Fibroblast of skin of right quadriceps (primary cell): ENCODE measurements at places on chromosomes 6 and 20.
A peak's percentile ranks its signal among the peaks of the same experiment; 100 is the strongest.

DNA sequence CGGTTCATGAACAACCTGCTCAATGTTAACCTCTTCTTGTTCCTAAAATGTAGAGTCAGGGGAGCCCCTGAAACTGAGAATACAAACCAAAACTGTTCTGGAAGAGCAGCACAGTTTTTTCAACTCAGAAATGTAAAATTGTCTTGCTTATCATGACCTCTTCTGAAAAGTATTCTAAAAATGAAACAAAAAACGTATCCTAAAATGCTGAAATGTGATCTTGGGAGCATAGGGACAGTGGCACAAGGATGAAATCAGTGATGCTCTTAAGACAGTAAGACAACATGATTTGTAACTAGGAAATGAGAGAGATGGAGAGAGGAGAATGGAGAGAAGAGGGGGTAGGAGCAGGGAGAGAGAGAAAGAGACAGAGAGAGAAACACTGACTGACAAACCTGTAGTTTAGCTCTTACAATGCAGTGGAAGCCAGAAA, 27.5 kb downstream of the NCOA7 start:
- DNase-seq: peak; percentile 9

GRCh38 chr6:68632734-68633133, 2.3 kb upstream of the ADGRB3 start:
- no peak for DNase-seq

DNA sequence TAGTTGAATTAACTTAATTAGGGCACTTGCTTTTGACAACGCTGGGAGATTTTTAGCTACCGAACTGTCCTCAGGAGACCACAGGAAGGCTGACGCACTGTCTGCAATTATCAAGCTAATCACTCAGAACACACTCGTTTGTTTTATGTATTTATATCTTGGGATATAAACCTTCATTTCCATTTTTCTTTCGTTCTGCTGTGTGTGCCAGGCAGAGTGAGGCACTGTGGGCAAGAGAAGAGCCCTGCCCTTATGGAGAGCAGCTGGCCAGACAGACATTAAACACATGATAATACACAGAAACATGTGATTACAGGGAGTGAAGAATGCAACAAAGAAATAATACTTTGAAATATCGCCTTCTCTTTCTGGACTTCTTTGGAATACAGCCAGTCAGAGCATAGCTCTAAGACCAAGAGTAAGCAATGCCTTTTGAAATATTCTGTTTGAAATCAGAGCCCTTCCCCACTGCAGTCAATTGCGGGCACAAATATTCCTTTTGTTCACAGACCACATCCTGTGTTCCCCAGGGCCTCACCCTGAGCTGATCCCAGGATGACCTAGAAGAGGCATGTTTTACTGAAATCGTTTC, 96.8 kb downstream of the ANKRD60 start:
- peak; percentile 81 for DNase-seq

- DNase-seq: peak; percentile 66
Observed at GRCh38 chr20:34581341-34582184, 23.0 kb downstream of the MAP1LC3A start.

- peak; percentile 94 for DNase-seq
Observed at GRCh38 chr6:105675715-105676397, 273.0 kb upstream of the PREP start.

- no peak for DNase-seq
Observed at GRCh38 chr6:167079853-167080297, 43.0 kb upstream of the CCR6 start.

DNA sequence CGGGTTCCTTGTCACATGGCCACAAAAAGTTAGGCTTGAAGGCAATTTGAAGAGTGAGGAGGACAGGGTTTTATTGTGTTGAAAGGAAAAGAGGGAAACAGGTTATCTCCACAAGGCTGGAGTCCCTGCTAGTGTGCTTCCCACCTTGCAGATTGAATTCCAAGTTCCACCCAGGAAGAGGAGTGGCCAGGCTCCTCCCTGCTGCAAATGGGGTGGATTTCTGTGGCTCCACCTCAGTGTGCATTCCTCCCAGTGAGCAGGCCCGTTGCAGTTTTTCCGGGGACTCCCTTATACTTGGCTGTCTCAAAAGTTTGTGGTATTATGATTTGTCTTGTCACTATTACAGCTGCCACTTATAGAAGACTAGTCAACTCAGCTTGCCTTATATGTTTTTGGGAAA, 281.8 kb upstream of the PLCB4 start:
- no peak for DNase-seq

DNA sequence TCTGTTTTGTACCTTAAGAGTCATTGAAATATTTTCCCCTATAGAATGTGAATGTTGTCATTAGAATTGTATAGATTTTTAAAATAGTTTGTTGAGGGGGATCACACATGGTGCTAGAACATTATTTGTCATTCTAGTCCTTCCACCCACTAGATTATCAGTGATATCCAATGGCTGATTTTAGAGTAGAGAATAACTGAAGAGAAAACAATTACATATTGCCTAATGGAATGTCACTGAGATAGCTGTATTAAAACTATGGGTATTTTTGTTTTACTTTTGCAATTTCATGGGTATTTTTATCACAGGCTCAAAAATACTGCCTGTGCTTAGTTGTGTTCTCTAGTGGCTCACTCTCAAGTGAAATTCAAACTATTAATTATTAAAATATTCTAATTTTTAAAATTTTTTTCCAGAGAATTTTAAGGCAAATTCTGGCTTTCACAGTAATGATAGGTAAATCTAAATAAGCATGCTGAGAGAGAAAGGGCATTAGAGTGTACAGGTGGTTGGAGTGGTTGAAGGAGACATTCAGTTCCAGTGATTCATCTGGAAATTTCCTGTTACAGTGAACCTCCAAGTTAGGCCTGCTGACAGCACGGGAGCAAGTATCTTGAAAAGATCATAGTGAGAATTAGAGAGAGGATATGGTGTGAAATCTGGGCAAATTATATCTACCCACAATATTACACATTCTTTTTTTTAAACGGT, 399.6 kb downstream of the NKAIN2 start:
- DNase-seq: no peak

DNA sequence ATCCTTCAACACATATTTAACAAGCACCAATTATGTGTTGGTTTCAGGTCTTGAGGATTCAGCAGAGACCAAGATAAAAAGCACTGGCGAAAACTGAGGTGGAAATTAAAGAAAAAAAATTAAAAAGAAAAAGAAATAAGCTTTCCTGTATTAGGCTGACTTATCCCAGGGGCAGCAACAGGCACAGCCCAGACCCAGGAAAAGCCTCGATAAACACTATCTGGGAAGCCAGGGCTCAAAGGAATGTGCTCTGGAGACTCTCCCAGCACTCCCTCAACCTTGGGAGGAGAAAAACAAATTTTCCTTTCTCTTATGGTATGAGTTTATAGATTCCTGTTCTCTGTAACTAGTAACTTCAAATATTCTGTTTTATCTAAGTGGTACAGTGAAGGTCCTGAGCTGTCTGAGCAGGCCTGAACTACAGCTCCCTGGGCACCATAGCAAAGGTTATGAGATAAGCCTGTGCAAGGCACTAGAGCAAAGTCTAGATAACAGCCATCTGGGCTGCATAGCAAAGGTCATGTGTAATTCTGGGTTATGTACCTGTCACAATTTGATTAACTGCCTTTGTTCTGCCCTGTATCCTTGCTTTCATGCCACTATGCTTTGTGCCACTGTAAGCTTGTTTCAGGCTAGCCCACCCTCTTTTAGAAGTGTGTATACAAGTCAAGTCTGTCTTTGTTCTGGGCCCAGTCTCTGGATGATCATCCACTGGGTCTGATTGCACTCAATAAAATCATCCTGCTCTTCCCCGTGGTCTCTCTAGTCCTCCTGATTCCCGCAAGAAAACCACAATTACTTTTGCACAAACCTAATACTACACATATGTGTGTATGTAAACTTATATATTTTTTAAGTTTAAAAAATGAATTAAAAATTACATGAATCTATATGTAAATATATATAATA, 54.0 kb downstream of the IL22RA2 start:
- DNase-seq: no peak

DNA sequence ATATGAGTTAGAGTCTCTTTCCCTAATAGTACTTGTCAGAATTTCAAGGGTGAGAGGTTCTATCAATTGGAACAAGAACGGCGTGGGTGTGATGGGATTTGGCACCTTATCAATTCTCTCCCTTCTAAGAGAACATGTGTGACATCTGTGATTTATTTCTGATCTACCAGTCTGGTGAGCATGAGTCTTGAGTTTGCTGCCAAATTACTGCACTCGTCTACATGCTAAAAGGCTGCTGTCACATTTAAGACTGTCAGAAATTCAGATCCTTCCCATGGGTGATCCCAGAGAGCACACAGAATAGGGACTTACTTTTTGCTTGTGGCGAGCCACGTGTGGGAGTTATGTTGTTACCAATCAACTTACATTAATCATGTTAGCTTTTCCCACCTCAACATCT, 370.2 kb upstream of the SASH1 start:
- DNase-seq: no peak

- DNase-seq: peak; percentile 89
Observed at GRCh38 chr6:135212020-135212806, 31.1 kb downstream of the MYB start.

DNA sequence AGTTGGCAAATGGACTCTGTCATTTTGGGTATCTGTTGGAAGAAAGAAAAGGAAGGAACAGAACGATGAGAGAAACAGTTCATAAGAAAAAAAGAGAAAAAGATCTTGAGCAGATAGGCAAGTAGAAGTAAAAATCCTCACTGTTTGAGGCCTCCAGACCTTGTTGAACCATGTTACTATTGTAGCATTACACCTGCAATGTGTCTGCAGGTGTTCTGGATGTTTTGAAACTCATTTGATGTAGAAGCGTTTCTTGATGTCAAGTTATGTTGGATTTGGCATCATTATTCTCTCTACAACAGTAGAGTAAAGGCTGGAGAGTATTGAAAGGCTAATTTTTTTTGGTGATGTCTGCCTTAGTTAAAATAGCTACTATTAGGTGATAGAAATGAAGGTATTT, 108.7 kb downstream of the CARMIL1 start:
- DNase-seq: no peak

GRCh38 chr6:135183002-135183531, 2.0 kb downstream of the MYB start:
- no peak for DNase-seq

DNA sequence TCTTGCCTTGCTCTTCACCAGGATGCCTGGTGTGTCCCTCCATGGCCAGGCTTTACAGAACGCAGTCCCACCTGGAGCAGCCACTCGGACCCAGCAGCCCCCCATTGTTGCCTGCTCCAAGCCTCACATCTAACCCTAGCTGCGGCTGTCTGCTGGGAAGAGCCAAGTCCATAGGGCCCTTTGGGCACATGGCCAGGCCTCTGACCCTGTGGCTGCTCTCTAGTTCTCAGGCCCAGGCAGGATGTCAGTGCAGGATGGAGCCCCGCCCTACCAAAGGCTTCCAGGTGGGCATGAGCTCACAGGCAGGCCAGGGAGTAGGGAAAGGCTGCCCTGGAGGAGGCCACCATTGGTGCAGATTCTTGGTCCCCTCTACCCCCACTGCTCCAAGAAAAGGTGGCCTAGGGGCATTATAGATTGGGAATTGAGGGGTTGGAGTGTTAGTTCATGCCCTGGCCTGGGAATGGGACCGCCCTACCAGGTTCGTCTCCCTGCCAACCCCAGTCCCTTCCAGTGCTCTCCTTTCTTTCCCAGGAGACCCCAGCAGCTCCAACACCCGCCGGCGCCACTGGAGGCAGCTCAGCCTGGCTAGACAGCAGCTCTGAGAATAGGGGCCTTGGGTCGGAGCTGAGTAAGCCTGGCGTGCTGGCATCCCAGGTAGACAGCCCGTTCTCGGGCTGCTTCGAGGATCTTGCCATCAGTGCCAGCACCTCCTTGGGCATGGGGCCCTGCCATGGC, 18.7 kb downstream of the MAVS start:
- DNase-seq: no peak

DNA sequence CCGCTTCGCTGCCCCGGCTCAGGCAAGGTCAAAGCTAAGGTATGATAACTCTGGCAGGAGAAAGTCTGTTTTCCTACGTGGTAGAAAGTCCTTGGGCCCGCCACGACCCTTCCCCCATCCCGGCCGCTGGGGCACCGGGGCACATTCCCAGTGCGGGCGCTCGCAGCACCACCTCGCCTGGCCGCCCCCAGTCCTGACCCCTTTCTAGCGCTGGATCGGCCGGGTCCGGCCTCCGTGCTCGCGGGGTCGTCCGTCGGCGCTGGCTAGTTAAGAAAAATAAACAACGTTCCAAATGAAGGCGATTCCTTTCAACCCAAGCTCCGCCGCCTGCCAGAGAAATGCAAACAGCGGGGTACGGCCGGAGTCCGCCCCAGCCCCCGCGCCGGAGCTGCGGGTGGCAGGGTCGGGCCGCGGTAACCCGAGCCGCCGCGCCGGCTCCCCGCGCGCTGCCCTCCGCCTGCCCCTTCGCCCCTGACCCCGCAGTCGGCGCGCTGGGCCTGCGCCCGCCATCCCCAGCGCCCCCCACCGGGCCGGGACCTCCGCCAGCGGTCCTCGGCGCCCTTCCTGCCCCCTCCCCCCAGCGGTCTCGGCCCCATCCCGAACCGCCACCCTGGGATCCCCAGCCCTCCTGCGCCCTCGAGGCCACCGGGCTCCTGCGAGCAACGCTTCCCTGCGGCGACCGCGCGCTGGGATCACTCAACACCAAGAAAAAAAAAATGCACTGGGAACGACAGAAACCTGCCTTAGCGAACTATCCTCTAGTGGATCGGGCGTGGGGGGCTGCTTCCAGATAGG, 37.6 kb downstream of the NCR2 start:
- DNase-seq: no peak
